PC-3 (cell line): ENCODE measurements at places on chromosomes 3 and 15. TPM values are rescaled to one million over a fixed set of nuclear protein-coding genes. Genes with fewer than 3 reads are reported as not detected.

The PTPRG gene
- total RNA-seq = 0.29 and 0.73 TPM in 2 replicates

The IL17RB gene
- total RNA-seq = 2.3 TPM in 2 replicates

The CCDC50 gene
- total RNA-seq = 68.4 and 80.9 TPM in 2 replicates

The ACOX2 gene
- total RNA-seq = 9.8 and 10.8 TPM in 2 replicates

The ZNF660 gene
- total RNA-seq = not detected in 2 replicates

- no peak for DNase-seq
- no peaks in the 10 kb centered on the region; the same call in 1 of the 2 replicates for H3K4me1 ChIP-seq
- no peaks in the 10 kb centered on the region for H3K36me3 ChIP-seq
- H3K27me3 ChIP-seq = peaks cover 57% of the 10 kb centered on the region
Observed at GRCh38 chr15:60644903-60645302, 166.0 kb upstream of the ICE2 start.
